Fibroblast of skin of scalp (primary cell): ENCODE measurements at places on chromosomes 2 and 18.

DNA sequence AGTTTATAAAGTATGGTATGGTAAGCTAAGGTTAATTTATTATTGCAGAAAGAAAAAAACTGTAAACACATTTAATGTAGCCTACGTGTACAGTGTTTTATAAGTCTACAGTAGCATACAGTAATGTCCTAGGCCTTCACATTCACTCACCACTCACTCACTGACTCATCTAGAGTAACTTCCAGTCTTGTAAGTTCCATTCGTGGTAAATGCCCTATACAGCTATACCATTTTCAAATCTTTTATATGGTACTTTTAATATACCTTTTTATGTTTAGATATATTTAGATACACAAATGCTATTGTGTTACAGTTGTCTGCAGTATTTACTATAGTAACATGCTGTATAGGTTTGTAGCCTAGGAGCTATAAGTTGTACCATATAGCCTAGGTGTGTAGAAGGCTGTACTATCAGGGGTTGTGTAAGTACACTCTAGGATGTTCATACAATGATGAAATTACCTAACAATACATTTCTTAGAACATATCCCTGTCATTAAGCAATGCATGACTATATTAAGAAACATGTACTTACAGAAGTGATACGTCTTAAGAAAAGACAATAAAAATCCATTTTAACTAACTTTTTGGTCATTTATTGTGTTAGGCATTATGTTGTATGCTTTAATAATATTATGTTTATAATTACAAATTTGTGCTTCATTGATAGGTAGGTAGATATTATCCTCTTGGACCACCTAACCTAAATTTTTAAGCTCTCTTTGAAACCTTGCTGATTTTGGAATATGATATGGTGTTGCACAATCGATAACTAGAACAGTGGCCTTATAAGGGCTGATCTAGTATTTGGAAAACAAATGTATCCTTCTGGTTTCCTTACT lies 51.9 kb downstream of the VRK2 start:
- peak; percentile 8 for DNase-seq

DNA sequence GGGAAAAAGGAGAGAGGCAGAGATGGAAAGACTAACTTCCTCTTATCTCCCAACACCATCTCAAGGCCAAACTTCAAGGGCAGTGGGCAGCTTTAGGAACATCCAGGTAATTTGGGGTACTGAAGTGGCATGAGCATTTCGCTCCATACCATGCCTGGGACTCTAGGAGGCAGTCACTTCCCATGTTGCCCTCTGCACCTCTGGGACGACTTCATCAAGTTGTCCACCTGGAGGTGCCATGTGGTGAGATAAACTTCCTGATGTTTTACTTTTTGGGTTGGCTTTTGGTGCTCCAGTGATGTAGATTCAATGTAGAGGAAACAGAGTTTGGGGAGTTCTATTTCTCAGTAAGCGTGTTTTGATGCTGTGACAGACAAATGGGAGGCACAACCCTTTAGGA lies 56.3 kb upstream of the UPP2 start:
- no peak for DNase-seq

GRCh38 chr2:42878581-42878980 lies 86.2 kb upstream of the HAAO start:
- DNase-seq: no peak

DNA sequence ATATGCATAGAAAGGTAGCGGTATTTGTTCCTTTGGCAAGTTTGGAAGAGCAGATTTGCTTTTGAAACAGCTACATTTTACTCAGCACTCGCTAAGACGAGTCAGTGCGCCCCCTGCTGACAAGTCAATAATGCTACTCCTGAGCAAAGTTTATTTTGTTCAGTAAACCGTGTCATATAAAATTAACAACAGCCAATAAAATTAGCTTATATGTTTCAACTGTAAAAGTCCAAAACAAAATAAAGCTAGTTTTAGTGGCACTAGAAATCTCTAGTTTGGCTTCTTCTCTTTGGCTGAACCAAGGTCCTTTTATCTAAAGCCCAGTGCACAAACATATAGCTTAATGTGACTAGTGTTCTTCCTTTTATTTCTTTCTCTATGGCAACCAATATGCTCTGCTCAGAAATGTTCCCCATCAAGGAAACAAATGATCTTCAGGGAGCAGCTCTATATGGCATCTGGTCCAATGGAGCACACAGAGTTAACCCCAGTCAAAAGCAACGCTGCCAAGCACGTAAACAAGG lies 4.2 kb upstream of the POU3F3 start:
- peak; percentile 71 for DNase-seq

- DNase-seq: peak; percentile 15
Measured at GRCh38 chr18:46916551-46917107, 678 bp downstream of the PIAS2 start.

GRCh38 chr2:135056790-135057189 lies 4.7 kb downstream of the RAB3GAP1 start:
- peak; percentile 32 for DNase-seq

- DNase-seq: peak; percentile 51
Measured at GRCh38 chr2:222594679-222595078, 61.2 kb downstream of the FARSB start.

GRCh38 chr18:7608781-7609201 lies 41.7 kb downstream of the PTPRM start:
- peak; percentile 85 for DNase-seq
